ENCODE measurements at places on chromosomes 12 and 14.

- peak; percentile 53 for DNase-seq
Observed at GRCh38 chr12:58504143-58504938, 416.0 kb downstream of the LRIG3 start.

GRCh38 chr12:31003861-31004640 lies 69.6 kb upstream of the DDX11 start:
- no peak for DNase-seq

- no peak for DNase-seq
Observed at GRCh38 chr14:99545586-99545985, 58.4 kb downstream of the CCDC85C start.

GRCh38 chr14:49363821-49364751 lies 222.1 kb downstream of the RPS29 start:
- DNase-seq: no peak

GRCh38 chr12:45168976-45169375 lies 46.9 kb upstream of the ANO6 start:
- DNase-seq: no peak

- DNase-seq: peak; percentile 89
Observed at GRCh38 chr14:103372552-103373304, 12.5 kb upstream of the MARK3 start.

- peak; percentile 45 for DNase-seq
Observed at GRCh38 chr12:2944401-2945047, 14.7 kb upstream of the TEAD4 start.

DNA sequence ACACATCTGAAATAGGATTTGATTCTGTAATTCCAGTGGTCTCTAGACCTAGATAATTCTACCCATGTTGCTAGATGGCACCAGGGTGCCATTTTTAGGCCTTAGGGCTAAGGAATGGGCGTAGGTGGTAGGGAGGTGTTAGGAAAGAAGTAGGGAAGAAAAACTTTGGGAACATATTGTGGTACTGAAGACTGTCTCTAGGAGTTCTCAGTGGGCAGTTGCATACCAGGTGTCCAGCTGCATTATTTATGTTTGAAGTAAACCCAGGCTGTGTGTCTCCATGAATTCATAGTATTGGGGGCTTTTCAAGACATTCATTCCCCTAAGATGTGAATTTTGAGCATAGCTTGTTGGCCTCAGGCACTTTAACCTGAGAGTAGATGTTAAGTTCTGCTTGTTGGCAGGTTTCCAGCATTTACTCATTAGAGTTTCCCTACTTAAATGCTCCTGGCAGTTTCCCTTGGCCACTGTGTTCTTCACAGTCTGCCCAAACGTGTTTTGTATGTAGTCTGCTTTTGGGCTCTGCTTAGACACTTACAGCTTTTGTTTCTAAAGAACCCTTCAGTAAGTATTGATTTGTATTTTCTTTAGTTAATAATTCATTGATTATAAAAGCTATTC lies 31.5 kb upstream of the CCT2 start:
- peak; percentile 58 for DNase-seq

DNA sequence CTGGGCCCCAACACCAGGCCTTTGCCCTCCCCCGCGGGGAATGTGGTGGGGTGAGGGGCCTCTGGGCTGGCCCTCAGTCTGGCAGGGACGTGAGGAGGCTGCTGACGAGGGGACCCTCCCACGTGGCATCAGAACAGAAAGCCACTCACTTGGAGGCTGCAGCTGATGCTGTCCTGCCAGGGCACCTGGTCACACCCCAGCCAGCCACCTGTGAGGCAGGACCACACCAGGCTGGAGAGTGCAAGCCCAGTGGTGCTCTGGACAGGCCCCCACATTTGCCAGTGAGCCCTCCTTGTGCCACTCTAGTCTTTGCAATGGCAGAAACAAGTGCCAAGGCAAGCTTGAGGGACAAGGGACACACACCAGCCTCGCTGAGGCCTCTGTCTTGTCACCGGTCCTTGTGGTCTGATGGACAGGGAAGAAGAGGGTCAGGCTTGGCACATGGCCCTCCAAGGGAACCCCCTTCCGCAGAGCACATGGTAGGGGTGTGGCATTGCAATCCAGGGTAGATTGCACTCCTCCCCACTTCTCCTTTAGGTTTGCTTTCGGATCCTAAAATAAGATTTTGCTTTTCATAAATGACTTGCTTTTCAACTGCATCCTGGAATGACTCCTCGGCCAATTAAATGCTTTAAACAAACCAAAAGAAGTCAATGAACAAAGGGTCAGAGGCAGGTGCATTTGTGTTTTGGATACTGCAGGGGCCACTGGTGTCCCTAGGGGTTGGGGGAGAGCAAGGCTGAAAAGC lies 53.7 kb downstream of the CCDC88C start:
- no peak for DNase-seq

DNA sequence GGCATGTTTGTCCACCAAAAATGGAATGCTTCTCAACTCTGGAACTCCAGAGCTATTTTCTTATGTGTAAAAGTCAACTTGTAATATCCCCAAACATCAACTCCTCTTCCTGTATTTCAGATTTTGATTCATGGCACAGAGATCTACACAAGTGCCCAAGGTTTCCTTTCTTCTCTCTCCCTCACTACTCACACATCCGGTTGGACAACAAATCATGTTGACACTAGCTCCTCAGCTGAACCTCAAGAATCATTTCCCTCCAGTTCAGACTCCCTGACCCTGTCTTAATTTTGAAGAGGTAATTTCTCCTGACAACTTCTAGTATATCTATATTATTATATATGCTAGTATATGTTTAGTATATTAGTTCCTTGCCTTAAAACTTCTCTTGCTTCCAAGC lies 485.4 kb upstream of the CCDC196 start:
- no peak for DNase-seq

- DNase-seq: no peak
Observed at GRCh38 chr12:54019091-54019811, 9.0 kb upstream of the HOXC6 start.

GRCh38 chr14:92711976-92712653 lies 36.3 kb downstream of the LGMN start:
- DNase-seq: no peak

DNA sequence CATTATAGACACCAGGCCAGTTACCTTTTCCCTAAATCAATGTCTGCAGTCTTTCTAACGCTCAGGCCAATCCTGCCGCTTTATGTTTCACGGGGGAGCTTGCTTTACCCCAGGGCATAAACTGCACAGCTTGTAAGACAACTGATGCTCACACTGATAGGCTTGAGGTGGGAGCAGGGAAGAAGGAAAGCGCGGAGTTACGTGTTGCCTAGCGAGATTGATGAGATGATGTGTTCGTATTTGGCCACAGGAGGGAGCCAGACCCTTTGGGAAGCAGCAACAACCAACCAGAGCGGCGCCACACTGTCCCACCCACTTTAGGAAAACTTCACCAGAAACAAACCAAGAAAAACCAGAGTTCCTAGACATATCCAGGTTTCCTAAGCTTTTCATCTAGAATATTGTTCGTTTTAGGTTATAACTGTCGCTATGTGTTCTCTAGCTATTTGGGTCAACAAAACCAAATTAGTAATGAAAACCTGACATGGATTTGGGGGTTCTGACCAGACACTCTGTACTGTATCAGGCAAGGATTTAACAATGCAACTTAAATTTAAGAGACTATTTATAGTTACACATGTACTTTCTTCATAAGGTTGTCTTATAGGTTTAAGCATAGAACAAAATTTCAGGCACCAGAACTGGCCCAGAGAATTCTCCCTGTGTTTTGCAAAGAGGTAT lies 2.4 kb downstream of the IL26 start:
- peak; percentile 81 for DNase-seq

- no peak for DNase-seq
Observed at GRCh38 chr14:105126126-105126980, 42.2 kb downstream of the JAG2 start.

DNA sequence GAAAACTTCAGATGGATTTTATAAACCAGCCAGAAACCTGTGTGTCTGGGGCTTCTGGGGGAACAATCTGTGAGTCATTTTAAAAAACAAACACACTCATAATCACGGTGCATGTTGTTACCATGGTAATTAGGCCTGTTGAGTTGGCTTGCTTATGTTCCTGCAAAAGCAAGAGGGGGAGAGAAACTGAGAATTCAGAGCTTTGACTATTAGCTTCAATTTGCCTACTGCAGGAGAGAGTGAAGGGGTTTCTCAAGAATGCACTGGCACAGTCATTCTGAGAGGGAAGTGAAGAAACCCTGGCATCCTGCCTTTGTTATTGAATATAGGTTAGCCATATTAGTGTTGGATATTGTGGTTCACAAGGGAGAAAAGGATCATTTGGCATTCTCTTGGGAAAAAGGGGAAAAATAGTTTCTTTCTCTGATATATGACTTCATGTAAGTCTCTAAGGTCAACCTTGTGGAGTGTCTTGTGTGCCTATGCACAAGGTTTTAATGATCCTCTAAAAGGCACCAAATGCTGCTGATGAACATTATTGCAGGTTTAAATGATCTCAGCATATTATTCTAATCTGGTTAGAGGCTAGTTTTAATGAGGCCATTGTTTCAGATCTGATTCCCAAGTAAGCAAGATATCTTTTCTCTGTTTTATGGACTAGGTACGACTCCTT lies 12.9 kb downstream of the GNG2 start:
- peak; percentile 81 for DNase-seq

- DNase-seq: no peak
Observed at GRCh38 chr14:93974833-93975232, 1.5 kb downstream of the ASB2 start.

GRCh38 chr12:9727813-9728212 lies 5.1 kb downstream of the CLECL1 start:
- DNase-seq: no peak

- DNase-seq: no peak
Observed at GRCh38 chr12:123140676-123141614, 9.9 kb downstream of the PITPNM2 start.

DNA sequence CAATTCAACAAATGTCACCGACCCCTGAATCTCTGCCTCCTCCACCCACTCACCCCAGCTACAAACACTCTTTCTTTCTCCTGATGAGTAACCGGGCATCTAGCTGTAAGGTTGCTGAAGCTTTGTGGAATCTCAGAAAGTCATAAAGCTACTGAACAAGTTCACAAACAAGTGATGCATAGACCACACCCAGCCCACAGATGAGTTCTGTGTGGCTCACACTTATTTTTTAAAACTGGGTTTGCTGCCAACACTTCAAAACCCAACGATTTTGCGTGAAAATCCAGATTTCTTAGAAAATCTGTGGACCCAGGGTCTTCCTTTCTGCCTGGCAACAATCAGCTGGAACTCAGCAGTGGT lies 96.1 kb downstream of the APAF1 start:
- no peak for DNase-seq

GRCh38 chr12:121189619-121190155 lies 20.2 kb upstream of the P2RX4 start:
- no peak for DNase-seq

DNA sequence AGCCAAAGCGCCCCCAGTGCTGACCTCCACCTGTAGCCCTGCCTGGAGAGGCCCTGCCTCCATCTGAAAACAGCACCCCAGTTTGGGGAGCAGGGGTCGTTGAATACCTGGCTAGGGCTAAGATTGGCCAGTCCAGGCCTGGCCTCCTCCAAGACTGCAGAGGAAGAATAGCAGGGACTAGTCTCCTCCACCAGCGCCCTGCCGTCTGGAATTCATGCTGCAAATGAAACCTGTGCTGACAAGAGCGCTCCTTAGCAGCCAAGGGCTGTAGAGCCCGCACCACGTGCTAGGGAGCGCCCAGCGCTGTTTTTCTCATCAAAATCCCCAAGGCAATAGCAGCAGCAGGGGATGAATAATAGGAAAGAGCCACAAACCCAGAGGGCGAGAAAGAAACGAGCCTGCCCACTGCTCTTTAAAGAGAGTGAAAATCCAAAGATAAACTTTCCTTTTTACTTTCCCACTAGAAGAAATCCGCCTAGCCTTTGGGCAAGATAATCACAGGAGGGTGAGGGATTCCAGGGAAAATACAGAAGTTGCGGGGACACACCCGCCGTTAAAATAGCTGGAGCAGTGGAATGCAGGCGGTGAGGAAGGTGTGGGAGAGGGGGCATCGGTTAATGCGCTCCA lies 3.3 kb downstream of the COL2A1 start:
- peak; percentile 91 for DNase-seq

- DNase-seq: no peak
Observed at GRCh38 chr12:11568762-11569478, 80.6 kb upstream of the ETV6 start.

GRCh38 chr12:124827588-124828184 lies 36.0 kb downstream of the SCARB1 start:
- DNase-seq: no peak

DNA sequence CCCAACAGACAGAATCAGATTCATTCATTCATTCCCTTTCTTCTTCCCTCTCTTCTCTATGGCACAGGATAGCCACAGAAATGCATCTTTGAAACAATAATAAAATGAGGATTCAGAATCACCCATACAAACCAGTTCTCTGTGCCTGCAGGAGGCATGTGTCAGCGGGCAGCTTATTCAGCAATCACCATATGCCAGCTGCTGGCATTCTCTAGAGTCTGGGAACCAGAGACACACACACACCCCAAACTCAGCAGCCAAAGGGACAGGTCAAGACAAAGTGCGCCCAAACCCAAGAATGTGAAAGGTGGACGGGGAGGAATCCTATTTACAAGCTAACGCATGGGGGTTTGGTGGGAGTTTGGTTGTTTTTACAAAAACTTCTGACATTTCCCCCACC lies 14.1 kb downstream of the ARF3 start:
- no peak for DNase-seq

- peak; percentile 24 for DNase-seq
Observed at GRCh38 chr12:19120795-19121194, 8.7 kb upstream of the PLEKHA5 start.

GRCh38 chr12:51281202-51281924 lies 11.1 kb upstream of the SMAGP start:
- DNase-seq: peak; percentile 60

- no peak for DNase-seq
Observed at GRCh38 chr12:24560831-24561271, 388.1 kb downstream of the BCAT1 start.

DNA sequence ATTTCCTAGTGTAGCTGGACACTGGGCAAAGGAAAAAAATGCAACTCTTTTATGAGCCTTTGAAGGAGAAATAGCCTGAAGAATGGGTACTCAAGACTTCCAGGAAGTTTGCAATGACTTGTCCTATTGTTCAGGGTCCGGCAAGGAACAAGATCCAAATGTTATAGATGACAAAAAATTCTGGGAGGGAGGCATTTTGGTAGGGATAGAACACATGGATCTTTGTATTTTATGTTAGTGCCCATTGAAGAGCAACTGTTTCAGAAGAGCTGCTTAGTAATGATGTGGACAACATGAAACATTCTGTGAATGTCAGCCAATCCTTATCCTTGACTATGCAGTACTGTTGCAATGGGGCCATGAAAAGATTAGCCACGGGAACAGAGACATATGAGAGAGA lies 138.0 kb downstream of the MGAT4C start:
- no peak for DNase-seq

- DNase-seq: no peak
Observed at GRCh38 chr14:51595881-51596455, 55.7 kb upstream of the FRMD6 start.

DNA sequence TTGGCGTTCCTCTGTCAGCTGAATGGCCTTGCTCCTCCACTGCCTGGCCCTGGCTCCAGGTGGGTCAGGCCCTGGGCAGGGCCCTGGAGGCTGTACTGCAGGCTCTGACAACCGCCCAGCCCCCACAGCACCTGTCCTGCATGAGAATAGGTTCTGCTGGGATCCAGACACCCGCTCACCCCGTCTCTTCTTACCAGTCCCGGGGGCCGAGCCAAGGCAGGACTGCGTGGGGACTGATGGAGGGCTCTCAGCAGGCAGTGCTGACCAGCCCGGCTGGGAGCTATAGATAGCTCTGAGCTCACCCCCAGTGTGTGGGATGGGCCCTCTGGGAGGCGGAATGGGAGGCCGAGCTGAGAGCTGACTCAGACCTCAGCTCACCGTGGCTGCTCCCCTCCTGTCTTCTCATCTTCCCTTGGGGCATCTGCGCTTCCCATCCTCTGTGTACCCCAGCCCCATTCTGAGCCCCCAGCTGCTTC lies 39.6 kb downstream of the TEAD4 start:
- DNase-seq: peak; percentile 12

Measured in RWPE1 (cell line).